ENCODE measurements at places on chromosomes 3 and 15.

DNA sequence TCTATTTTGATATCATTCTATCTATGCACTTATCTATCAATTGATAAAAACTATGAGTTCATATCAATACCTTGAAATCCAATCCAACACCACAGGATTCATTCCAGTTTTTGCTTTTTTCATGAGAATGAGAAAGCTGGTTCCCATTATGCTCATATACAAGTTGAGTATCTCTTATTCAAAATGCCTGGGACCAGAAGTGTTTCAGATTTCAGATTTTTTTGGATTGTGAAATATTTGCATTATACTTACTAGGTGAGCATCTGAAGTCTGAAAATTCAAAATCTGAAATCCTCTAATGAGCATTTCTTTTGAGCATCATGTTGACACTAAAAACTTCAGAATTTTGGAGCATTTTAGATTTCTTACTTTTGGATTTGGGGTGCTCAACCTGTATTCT lies 67.8 kb upstream of the DCBLD2 start:
- DNase-seq = no peak

- DNase-seq = no peak
Observed at GRCh38 chr3:139187154-139187553, 142.5 kb upstream of the PRR23C start.

DNA sequence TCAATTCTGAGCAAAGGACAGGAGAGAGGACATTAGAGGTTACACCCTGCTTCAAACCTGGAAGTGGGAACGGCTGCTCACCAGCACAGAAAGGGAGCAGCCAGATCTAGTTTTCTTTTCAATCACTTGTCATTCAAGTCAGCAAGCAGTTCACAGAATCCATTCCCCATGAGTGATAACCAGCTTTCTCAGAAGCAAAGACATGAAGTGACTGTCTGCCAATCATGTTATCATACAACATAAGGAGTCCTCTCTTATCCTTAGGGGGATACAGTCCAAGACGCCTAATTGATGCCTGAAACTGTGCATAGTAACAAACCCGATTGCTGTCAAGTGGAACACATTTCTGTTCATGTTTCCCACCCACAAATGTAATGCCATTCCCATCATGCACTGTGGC lies 54.7 kb downstream of the FAM98B start:
- no peak for DNase-seq

DNA sequence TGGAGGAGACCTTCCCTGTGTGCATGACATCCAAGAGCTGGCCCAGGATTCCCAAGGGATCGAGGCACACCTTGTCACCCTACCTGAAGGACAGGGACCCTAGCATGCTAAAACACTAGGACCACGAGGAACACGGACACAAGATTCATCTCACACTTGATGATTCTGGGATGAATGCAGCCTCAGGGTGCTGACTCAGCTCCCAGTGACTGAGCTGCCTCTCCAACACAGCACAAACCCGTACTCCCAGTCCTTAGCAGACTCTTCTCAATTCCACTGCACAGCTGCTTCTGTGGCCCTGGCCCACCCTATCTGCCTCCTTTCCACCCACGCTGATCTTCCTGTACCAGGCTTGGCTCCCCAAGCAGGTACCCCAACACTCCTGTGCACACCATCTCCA lies 9.1 kb upstream of the OXTR start:
- DNase-seq = no peak

All from breast epithelium (tissue), 4 donors.